ENCODE measurements at places on chromosomes 4 and X. TPM values are rescaled to one million over a fixed set of nuclear protein-coding genes. Genes with fewer than 3 reads are reported as not detected.
A peak's percentile ranks its signal among the peaks of the same experiment; 100 is the strongest.

Gene DIPK2B
- total RNA-seq = 0.16 TPM

DNA sequence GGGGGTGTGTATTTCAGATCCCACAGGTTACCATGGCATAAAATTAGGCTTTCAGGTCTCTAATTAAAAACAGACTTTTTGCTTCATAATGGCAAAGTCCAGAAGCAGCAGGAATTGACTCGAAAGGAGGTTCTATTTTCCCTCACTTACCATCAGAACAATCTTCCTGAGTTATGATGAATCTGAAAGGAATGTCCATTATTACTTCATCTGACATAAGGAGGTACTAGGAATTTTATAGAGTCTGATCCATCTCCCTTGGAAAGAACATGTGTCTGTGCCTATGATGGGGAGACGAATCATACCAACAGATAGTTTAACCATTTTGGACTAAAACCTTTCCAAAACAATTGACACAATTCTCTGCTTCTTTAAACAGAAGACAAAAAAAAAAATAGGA lies 206.3 kb upstream of the FGF13 start:
- peak; percentile 85 for DNase-seq

- DNase-seq = peak; percentile 50
Measured at GRCh38 chr4:130257271-130257670, 1161.3 kb downstream of the C4orf33 start.

GRCh38 chrX:134999469-134999868 lies 8.7 kb downstream of the SMIM10 start:
- DNase-seq = peak; percentile 71

DNA sequence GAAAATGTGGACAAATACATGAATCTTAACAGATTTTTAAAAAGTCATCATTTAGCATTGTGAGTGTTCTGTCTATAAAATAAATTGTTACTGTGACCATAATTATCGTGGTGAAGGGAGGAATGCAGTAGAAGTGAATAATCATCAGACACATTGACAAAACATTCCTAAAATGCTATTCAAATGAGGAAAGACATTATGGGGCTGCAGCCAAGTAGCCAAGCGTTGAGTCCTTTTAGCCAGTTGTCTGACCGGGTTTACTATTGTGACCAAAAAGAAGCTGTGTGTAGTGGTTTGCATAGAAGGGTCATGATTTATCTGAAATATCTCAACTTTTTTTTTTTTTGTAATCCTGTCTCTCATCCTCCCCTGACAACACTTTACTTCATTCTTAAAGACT lies 19.5 kb downstream of the WWC2 start:
- peak; percentile 87 for DNase-seq

All from fibroblast of the aortic adventitia (primary cell).